ENCODE measurements at places on chromosomes 4 and X.

- H3K27me3 ChIP-seq = no peaks in the 10 kb centered on the region
- no peak for DNase-seq
- no peak overlapping the region for H3K4me3 ChIP-seq
- H3K27ac ChIP-seq = no peak overlapping the region
- H3K36me3 ChIP-seq = peaks cover 7% of the 10 kb centered on the region
- H3K4me1 ChIP-seq = peaks cover 6% of the 10 kb centered on the region
These were observed 58.9 kb downstream of the CHIC2 start for GRCh38 chr4:54005475-54005874.

- peaks cover 14% of the 10 kb centered on the region for H3K4me1 ChIP-seq
- no peak overlapping the region for H3K4me3 ChIP-seq
- no peak for DNase-seq
- H3K27me3 ChIP-seq = peaks cover 25% of the 10 kb centered on the region
- no peaks in the 10 kb centered on the region for H3K36me3 ChIP-seq
These were observed 15.3 kb upstream of the PDGFRA start for GRCh38 chr4:54213761-54214160.

DNA sequence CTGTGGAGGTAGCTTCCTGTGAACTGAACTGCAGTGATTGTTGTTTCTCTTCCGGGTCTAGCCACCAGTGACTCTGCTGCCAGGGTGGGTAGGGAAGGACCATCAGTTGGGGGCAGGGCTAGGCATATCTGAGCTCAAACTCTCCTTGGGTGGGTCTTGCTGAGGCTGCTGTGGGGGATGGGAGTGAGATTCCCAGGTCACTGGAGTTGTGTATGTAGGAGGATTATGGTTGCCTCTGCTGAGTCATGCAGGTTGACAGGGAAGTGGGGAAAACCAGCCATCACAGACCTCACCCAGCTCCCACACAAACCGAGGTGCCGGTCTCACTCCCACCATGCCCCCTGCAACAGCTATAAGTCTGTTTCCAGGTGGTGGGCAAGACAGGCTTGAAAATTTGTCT, 1937.8 kb downstream of the PCDH7 start:
- no peaks in the 10 kb centered on the region for H3K36me3 ChIP-seq
- no peak overlapping the region for H3K4me3 ChIP-seq
- no peak for DNase-seq
- H3K27ac ChIP-seq = no peak overlapping the region
- H3K4me1 ChIP-seq = no peaks in the 10 kb centered on the region
- H3K27me3 ChIP-seq = no peaks in the 10 kb centered on the region

- no peak overlapping the region for H3K27ac ChIP-seq
- H3K36me3 ChIP-seq = no peaks in the 10 kb centered on the region
- H3K27me3 ChIP-seq = no peaks in the 10 kb centered on the region
These were observed 47.4 kb upstream of the PDGFC start for GRCh38 chr4:157018920-157019490.

DNA sequence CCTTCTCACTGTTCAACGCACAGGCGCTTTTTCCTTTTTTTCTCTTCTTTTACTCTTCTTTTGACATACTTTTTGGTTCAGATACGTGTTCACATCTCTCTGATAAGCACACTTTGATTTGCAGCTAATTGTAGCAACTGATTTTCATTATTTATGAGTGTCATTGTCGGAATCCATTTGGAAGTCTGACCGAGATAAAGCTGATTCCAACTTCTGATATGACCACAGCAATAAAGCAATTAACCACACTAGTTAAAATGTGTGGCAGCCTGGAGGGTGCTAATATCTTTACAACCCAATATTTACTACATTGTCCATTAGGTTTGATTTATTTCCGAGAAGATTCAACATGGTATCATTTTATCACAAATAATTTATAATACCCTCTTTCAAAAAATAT, 101.8 kb downstream of the TENM3 start:
- H3K27ac ChIP-seq = no peak overlapping the region
- no peak for DNase-seq
- peaks cover 19% of the 10 kb centered on the region for H3K4me1 ChIP-seq
- H3K27me3 ChIP-seq = peaks cover 3% of the 10 kb centered on the region

GRCh38 chr4:83329521-83330110, 5.0 kb downstream of the HPSE start:
- H3K4me1 ChIP-seq = peaks cover 9% of the 10 kb centered on the region
- H3K36me3 ChIP-seq = peaks cover 8% of the 10 kb centered on the region
- H3K27me3 ChIP-seq = peaks cover 23% of the 10 kb centered on the region
- no peak for DNase-seq

DNA sequence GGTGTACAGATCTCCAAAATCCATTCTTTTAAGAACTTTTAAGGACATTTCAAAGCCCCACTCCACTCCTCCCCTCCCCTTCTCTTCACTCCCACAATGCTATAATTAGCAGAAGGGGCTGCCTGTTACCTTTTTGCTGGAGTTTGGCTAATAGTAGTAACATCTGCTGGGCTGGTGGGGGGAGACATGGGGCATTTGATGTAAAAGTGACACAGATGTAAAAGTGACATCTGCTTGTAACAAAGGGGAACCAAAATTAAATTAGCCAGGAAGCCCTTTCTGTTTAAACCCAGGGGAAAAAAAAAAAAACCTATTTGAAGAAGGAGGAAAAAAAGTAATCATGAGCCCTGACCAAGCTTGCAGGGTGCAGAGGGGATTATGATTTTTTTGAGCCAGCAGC, 5.4 kb upstream of the PHOX2B start:
- H3K36me3 ChIP-seq = peaks cover 3% of the 10 kb centered on the region
- H3K27ac ChIP-seq = no peak overlapping the region
- no peak overlapping the region for H3K4me3 ChIP-seq
- no peaks in the 10 kb centered on the region for H3K4me1 ChIP-seq

DNA sequence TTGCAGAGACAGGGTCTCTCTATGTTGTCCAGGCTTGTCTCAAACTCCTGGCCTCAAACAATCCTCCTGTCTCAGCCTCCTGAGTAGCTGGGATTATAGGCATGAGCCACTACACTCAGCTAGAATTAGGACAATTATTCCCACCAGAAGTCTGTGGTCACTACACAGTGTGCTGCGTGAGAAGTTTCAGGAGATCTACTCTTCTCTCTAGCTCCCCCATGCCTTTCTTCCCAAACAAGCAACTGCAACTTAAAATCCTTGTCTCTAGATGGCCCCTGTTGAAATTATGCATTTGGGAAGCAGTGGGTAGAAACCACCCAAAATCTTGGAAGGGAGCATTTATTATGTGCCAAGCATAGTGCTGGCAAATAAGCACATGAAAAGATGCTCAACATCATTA, 21.1 kb upstream of the MAP7D3 start:
- no peaks in the 10 kb centered on the region for H3K36me3 ChIP-seq
- H3K27ac ChIP-seq = no peak overlapping the region
- DNase-seq = no peak
- no peaks in the 10 kb centered on the region for H3K4me1 ChIP-seq

- H3K4me1 ChIP-seq = no peaks in the 10 kb centered on the region
- DNase-seq = no peak
- no peak overlapping the region for H3K27ac ChIP-seq
- no peaks in the 10 kb centered on the region for H3K27me3 ChIP-seq
- H3K36me3 ChIP-seq = no peaks in the 10 kb centered on the region
These were observed 210.0 kb upstream of the STK26 start for GRCh38 chrX:131812847-131813825.

DNA sequence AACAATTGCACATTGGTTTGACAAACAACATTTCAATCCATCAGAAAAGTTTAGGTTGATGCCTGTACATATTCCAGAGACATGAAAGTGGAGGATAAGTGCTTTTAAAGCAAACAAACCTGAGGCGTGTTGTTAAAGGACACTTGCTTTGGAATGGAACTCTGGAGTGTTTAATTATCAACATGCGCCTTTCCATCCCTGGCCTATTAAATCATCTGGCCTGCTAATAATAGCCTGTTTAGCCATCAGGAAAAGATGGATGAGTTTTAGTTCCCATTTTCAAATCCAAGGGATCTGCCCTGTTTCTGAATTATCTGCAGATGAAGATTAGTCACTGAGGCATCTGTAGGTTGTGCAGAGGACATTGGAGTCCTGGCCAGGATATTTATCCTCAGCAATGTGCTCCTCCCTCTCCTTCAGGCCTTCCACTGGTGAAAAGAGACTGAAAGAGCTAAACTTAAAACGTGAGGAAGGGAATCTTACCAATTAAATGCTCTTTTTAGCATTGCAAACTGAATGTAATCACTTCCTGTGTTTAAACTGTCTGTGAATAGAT, 388.9 kb downstream of the PPARGC1A start:
- H3K27me3 ChIP-seq = peaks cover 3% of the 10 kb centered on the region
- H3K27ac ChIP-seq = no peak overlapping the region
- DNase-seq = no peak
- H3K4me1 ChIP-seq = peaks cover 11% of the 10 kb centered on the region
- no peak overlapping the region for H3K4me3 ChIP-seq

- no peak overlapping the region for H3K27ac ChIP-seq
- peaks cover 21% of the 10 kb centered on the region for H3K4me1 ChIP-seq
- no peaks in the 10 kb centered on the region for H3K27me3 ChIP-seq
- no peak for DNase-seq
- no peaks in the 10 kb centered on the region for H3K36me3 ChIP-seq
These were observed 148.9 kb downstream of the STIM2 start for GRCh38 chr4:27009539-27009938.

- DNase-seq = no peak
- H3K27ac ChIP-seq = no peak overlapping the region
- H3K4me3 ChIP-seq = no peak overlapping the region
- H3K4me1 ChIP-seq = peaks cover 7% of the 10 kb centered on the region
- no peaks in the 10 kb centered on the region for H3K27me3 ChIP-seq
These were observed 75.9 kb upstream of the ENPP6 start for GRCh38 chr4:184293552-184293951.

DNA sequence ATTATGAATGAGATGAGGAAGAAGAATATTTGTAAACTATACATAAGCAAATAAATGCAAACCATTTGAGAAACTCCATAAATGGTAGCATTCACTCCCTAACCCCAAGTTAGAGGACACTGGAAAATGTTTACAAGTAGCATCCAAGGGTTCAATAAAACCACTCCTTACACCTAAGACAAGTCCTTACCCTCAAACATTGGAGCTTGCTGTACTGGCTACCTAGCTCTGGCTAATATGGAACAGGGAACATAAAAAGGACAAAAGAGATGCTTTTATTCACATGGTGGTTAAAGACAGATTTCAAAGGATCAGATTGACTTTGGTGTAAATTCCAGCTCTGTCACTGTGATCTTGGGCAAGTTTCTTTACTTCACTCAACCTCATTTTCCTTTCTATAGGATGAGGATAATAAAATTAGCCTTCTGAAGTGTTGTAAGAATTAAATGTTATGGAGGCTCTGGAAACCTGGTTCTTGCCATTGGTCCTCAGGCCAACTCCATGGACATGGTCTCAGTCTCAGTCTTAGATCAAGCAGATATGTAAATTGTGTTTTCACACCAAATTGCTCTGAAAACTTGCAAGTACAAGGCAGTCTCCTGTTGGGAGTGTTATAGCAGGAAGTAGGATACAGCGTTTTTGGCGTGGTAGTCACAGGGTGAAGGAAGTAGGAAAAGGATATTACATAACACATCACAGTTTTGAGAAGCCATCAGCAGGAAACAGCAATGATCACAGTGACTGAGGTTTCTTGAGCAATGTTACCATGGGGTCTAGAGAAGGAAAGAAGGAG, 3.3 kb downstream of the CXCL1 start:
- no peak overlapping the region for H3K4me3 ChIP-seq
- no peaks in the 10 kb centered on the region for H3K36me3 ChIP-seq
- DNase-seq = no peak
- H3K27ac ChIP-seq = no peak overlapping the region
- H3K27me3 ChIP-seq = peaks cover 60% of the 10 kb centered on the region

GRCh38 chr4:168584321-168584771, 87.5 kb downstream of the PALLD start:
- H3K36me3 ChIP-seq = peaks cover 5% of the 10 kb centered on the region
- H3K27me3 ChIP-seq = no peaks in the 10 kb centered on the region
- H3K4me3 ChIP-seq = no peak overlapping the region
- no peak overlapping the region for H3K27ac ChIP-seq

DNA sequence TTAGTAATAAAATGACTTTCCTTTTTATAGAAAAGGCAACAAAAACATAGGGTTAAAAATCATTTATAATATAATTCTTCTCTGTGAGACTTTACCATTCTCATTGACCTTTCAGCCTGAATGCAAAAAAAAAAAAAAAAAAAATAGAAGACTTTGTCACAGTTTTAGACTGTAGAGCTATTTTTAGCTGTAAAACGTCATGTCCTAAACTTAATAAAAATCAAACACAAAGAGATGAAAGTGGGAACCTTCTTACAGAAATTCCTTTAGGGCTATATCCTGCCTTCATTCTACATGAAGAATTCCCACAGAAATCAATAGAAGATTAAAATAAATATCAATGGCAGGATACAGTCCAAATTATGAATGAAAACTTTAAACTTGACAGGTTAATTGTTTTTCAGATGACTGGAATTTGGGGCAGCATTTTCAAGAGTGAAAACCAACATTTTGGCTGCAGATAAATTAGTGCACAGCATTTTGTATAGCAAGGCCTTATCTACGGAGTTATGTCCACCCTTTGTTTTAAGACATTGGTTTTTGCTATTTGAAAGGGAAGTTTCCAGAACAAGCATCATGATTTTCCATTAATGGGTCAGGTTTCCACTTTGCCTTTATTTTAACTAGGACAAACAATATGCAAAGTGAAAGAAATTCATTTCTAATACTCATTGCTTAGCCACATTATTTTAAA, 219.5 kb downstream of the SPCS3 start:
- H3K27ac ChIP-seq = no peak overlapping the region
- no peak for DNase-seq
- peaks cover 6% of the 10 kb centered on the region for H3K27me3 ChIP-seq
- no peaks in the 10 kb centered on the region for H3K36me3 ChIP-seq
- H3K4me1 ChIP-seq = no peaks in the 10 kb centered on the region

- no peaks in the 10 kb centered on the region for H3K27me3 ChIP-seq
- no peaks in the 10 kb centered on the region for H3K4me1 ChIP-seq
- DNase-seq = no peak
- no peak overlapping the region for H3K4me3 ChIP-seq
- H3K27ac ChIP-seq = no peak overlapping the region
These were observed 417.4 kb downstream of the TLL1 start for GRCh38 chr4:166290426-166290825.

- no peak for DNase-seq
- peaks cover 15% of the 10 kb centered on the region for H3K27me3 ChIP-seq
- no peak overlapping the region for H3K27ac ChIP-seq
- peaks cover 19% of the 10 kb centered on the region for H3K4me1 ChIP-seq
These were observed 5.7 kb downstream of the NSG1 start for GRCh38 chr4:4392501-4393183.

DNA sequence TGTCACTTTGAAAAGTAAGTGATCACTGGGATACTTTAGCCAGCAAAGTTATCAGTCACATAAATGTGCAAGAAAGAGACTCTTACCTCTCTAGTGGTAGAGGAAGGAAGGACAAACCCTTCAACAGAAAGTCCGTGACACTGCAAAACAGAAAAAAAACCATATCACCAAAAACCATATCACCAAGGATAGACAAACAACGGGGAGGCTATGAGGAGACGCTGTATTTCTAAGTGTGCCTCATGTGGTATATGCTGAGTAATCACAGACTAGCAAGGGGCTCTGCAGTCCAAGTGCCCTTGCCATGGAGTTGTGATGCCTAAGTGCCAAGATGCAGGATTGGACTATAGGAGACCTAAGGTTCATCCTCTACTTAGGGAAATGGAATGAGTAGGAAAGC, 11.5 kb upstream of the HDAC8 start:
- H3K27me3 ChIP-seq = no peaks in the 10 kb centered on the region
- DNase-seq = no peak
- no peak overlapping the region for H3K4me3 ChIP-seq
- peaks cover 5% of the 10 kb centered on the region for H3K36me3 ChIP-seq
- H3K4me1 ChIP-seq = no peaks in the 10 kb centered on the region
- H3K27ac ChIP-seq = no peak overlapping the region
